SJCRH30 (cell line): ENCODE measurements at places on chromosomes 5 and 9.

DNA sequence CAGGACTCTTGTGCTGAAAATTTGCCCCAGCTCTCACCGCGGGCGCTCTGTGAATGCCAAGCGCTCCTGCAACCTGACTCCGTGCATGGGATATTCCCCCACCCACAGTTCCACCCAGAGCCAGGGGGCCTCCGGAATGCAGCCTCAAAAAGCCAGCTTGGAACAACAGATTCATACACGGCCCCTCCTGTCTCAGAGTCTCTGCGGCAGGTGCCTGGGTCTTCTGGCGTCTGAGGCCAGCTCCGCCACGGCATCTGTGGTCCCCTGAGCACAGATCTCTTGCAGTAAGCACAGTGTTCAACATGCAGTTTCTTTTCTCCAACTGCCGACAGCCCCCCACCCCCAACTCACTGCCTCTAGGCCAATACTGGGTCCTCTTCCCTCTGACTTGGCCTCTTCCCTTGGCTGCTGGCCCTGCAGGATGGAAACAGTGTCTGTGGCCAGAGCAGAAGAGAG is 355.7 kb upstream of the IRX2 start:
- no peak overlapping the region for H3K27ac ChIP-seq
- no peak for DNase-seq
- no peaks in the 10 kb centered on the region for H3K27me3 ChIP-seq
- H3K4me1 ChIP-seq, result no peaks in the 10 kb centered on the region
- no peaks in the 10 kb centered on the region for H3K36me3 ChIP-seq

DNA sequence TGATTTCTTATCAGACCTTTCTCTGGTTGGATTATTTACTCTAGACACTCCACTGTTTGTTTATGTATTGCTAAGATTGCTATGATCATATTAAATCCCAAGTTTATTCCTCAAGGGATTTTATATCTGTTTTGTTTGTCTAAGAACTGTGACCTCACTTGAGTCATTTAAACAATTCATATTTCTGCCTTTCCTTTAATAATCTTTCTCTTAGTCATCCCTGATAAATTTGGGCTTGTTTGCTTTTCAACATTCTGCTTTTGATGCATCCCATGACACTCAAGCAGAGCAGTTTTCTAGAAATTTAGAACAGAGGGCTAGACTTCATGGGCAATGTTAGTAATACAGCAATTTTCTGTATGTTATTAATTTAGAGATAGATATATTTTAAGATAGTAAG is 231.6 kb upstream of the TNC start:
- no peak overlapping the region for H3K27ac ChIP-seq
- no peak for DNase-seq
- H3K36me3 ChIP-seq, result no peaks in the 10 kb centered on the region
- H3K4me1 ChIP-seq, result peaks cover 8% of the 10 kb centered on the region
- H3K27me3 ChIP-seq, result no peaks in the 10 kb centered on the region

DNA sequence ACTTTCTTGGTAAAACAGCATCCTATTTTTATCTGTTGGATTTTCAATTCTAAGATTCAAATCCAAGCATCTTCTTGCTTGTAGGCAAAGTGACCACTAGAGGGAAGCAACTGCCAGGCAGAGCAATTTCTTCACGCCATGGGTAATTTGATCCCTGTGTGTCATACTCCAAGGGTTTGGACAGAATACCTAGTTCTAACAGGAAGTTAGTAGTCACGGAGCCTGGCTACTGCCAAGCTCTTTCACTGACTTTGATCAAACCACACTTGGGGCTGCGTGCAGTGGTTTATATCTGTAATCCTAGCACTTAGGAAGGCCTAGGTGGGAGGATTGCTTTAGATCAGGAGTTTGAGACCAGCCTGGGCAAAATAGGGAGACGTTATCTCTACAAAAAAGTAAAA is 473.6 kb upstream of the TNC start:
- DNase-seq, result peak; percentile 88
- peaks cover 24% of the 10 kb centered on the region for H3K4me1 ChIP-seq
- H3K36me3 ChIP-seq, result no peaks in the 10 kb centered on the region
- H3K27ac ChIP-seq, result peak overlapping the region; percentile 1; the same call in 1 of the 2 replicates
- no peak overlapping the region for H3K4me3 ChIP-seq

DNA sequence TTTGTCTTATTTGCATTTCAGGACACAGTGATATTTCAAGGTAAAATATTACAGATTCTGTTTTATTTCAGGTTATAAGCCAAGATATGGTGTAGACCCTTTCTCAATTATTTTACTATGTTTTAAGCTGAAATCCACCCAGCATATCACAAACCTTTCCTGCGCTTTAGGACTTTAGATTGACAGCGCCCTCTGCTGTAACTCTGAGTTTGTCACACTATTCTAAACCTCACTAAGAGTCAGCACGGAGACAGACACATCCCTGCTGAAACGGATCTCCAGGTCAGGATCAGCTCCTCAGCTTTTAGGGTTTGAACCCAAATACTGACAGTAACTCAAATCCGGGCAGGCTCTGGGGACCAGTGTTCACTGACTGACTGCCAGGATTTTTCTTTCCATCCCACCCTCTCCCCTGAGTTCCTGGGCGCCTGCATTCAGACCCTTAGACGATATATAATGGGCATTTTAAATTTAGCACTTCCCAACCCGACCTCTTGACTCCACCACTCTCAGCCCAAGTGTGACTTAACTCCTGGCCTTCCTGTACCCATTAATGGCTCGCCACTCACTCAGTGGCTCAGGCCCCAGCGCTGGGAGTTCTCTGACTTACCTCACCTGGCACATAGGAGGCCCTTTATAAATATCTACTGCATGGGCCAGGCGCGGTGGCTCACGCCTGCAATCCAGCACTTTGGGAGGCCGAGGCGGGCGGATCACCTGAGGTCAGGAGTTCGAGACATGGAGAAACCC is 33.5 kb downstream of the TLX3 start:
- no peak overlapping the region for H3K27ac ChIP-seq
- DNase-seq, result peak; percentile 86
- H3K27me3 ChIP-seq, result no peaks in the 10 kb centered on the region
- no peaks in the 10 kb centered on the region for H3K4me1 ChIP-seq
- H3K36me3 ChIP-seq, result no peaks in the 10 kb centered on the region

DNA sequence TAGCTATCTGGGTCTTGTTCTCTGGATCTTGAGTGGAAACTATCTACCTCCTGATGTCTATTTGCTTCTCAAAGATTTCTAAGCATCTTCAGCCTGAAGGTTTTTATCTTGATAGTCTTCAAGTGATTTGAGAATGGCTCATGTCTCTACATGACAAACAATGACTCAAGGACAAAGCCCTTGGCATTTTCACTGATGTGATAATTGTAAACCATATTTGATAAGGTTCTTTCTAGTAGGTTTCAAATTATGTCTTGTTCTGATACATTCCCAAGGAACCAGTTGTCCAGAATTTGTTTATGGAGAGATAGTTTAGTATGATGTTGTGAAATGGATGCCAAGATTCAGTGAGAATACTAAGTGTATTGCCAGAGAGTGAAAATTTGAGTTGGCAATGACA is 1079.3 kb upstream of the CDH9 start:
- H3K27ac ChIP-seq, result no peak overlapping the region
- no peak for DNase-seq

DNA sequence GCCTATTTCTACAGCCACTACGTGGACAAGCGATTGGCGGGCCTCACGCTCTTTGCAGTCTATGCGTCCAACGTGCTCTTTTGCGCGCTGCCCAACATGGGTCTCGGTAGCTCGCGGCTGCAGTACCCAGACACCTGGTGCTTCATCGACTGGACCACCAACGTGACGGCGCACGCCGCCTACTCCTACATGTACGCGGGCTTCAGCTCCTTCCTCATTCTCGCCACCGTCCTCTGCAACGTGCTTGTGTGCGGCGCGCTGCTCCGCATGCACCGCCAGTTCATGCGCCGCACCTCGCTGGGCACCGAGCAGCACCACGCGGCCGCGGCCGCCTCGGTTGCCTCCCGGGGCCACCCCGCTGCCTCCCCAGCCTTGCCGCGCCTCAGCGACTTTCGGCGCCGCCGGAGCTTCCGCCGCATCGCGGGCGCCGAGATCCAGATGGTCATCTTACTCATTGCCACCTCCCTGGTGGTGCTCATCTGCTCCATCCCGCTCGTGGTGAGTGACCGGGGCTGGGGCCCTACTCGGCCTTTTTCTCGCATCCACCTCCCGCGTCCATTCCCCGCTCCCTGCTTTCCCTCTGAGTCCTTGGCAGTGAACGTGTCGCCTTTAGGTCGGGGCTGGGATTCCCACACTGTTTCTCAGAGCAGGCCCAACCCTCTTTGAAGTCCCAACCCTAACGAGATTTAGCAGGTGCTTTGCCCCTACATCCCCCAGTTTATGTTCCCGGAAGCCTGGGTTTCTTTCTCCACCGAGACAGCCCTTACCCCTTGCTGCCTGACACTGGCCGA is 1.8 kb downstream of the PTGER4 start:
- H3K27ac ChIP-seq, result no peak overlapping the region
- H3K27me3 ChIP-seq, result no peaks in the 10 kb centered on the region
- DNase-seq, result no peak
- H3K4me1 ChIP-seq, result peaks cover 15% of the 10 kb centered on the region
- H3K4me3 ChIP-seq, result peak overlapping the region; percentile 8; the same call in 1 of the 2 replicates

DNA sequence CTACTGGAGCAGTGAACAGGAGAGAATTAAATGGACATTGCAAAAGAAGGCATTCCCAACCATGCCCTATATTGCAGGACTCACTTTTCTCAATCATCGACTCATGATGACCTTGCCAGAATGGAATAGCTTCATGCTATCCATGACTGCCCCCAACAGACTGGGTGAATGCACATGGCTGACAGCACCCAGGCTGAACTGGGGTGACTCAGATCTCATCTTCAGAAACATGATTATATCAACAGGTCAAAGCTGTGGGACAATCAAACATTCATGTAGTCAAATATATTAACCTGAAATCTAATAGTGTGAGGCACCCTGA is 34.7 kb upstream of the MIER3 start:
- no peak overlapping the region for H3K4me3 ChIP-seq
- peaks cover 5% of the 10 kb centered on the region; the same call in 1 of the 2 replicates for H3K4me1 ChIP-seq
- H3K36me3 ChIP-seq, result no peaks in the 10 kb centered on the region
- H3K27me3 ChIP-seq, result no peaks in the 10 kb centered on the region

DNA sequence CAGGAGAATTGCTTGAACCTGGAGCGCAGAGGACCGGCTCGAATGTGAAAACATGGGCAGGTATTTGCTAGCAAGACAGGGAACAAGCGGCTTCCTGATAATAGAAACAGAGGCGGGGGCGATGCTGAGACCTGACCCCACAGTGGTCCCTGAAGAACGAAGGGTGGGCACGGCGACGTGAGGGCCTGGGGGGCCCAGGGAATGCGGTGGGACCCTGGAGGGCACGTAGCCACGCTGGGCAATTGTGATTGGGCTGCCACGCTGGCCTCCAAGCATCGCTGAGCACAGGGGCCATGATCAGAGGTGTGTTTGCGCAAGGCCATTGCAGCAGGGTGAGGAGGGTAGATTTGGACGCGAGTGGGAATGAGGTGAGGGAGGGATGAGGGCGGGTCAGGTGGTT is 30.7 kb downstream of the MED10 start:
- no peaks in the 10 kb centered on the region for H3K36me3 ChIP-seq
- H3K27me3 ChIP-seq, result no peaks in the 10 kb centered on the region
- DNase-seq, result no peak
- no peaks in the 10 kb centered on the region for H3K4me1 ChIP-seq

GRCh38 chr9:89116064-89116804 is 62.4 kb downstream of the SHC3 start:
- H3K27ac ChIP-seq, result no peak overlapping the region
- H3K4me3 ChIP-seq, result no peak overlapping the region
- H3K36me3 ChIP-seq, result no peaks in the 10 kb centered on the region
- DNase-seq, result no peak
- no peaks in the 10 kb centered on the region for H3K4me1 ChIP-seq

- no peak overlapping the region for H3K27ac ChIP-seq
- no peak overlapping the region for H3K4me3 ChIP-seq
These were observed 27.0 kb downstream of the PRDM6 start for GRCh38 chr5:123116058-123116457.

DNA sequence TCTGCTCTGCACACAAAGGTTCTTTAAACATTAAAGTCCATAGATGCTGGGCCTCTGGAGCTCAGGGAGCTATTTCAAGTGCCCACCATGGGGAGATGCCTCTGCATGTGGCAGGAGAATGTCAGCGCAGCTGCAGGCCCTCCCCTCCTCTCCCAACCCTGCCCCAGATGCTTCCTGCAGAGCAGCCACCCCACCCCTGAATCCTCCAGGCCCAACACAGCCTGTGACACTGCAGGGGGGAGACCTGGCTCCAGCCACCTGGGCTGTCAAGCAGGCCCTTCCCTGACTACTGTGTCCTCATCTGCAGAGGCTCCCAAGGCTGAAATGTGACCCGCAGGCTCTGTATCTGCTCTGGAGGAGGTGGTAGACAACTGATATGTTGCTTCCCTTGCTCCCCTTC is 213.9 kb downstream of the GABBR2 start:
- H3K27ac ChIP-seq, result no peak overlapping the region
- no peaks in the 10 kb centered on the region for H3K36me3 ChIP-seq
- no peak for DNase-seq
- peaks cover under 1% of the 10 kb centered on the region; the same call in 1 of the 2 replicates for H3K27me3 ChIP-seq

DNA sequence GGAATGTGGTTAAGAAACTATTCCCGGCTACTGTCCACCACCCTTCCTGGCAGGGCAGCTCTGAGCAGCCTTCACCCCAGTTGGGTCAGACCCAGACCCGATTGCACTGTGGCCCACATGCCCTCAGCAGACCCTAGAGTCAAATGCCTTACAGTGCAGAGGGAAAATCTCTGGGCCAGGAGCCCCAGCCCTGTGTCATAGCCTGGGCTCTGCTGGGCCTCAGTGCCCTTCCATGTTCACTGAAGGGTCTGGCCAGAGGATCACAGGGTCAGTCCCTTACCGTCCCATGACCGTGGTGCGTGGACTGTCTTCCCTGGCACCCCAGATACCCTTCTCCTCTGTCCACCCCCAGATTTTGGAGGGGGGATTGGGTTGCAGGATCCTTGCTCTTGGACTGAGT is 73.5 kb upstream of the COL5A1 start:
- H3K27me3 ChIP-seq, result no peaks in the 10 kb centered on the region
- H3K4me3 ChIP-seq, result no peak overlapping the region
- H3K36me3 ChIP-seq, result no peaks in the 10 kb centered on the region
- no peak overlapping the region for H3K27ac ChIP-seq
- DNase-seq, result no peak

GRCh38 chr5:79147076-79147475 is 35.5 kb downstream of the BHMT start:
- H3K27ac ChIP-seq, result no peak overlapping the region
- H3K4me1 ChIP-seq, result no peaks in the 10 kb centered on the region
- H3K27me3 ChIP-seq, result no peaks in the 10 kb centered on the region
- no peak for DNase-seq
- no peaks in the 10 kb centered on the region for H3K36me3 ChIP-seq
- no peak overlapping the region for H3K4me3 ChIP-seq

- H3K27me3 ChIP-seq, result no peaks in the 10 kb centered on the region
- peaks cover 39% of the 10 kb centered on the region for H3K36me3 ChIP-seq
- peaks cover 45% of the 10 kb centered on the region for H3K4me1 ChIP-seq
- peak overlapping the region; percentile 68 for H3K27ac ChIP-seq
- no peak overlapping the region for H3K4me3 ChIP-seq
- peak; percentile 90 for DNase-seq
These were observed 6.0 kb downstream of the LRRC8A start for GRCh38 chr9:128887914-128888350.
